ENCODE measurements at places on chromosomes 7 and 10.

GRCh38 chr7:95723583-95724180 lies 48.7 kb upstream of the DYNC1I1 start:
- no peak for DNase-seq

DNA sequence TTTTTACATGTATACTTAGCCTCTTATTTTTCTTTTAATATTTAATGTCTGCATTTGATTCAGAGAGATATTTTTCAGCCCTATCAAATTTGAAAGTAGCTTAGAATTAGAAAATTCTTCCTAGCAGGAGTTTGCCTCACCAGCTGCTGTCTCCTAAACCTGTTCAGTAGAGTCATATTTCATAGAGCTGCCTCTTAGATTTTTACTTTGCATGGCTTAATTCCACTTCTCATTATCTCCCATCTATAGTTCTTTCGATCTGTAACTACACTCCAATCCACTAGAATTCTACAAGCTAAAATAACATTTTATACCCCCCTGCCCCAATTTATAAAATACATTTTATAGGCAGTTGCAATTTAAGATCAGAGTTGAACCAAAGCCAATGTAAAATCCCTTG lies 227.0 kb downstream of the ANK3 start:
- DNase-seq: no peak

DNA sequence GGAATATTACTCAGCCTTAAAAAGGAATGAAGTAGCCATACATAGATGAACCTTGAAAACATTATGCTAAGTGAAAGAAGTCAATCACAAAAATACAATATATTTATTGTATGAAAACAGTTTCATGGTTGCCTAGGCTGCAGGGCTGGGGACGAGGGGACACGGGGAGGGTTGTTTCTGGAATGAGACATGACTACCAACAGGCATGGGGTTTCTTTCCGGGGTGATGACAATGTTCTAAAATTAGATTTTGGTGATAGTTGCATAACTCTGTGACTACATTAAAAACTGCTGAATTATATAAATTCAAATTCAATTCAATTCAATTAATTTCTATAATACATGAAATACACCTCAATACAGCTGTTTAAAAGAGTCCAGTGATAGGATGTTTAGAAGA lies 88.0 kb downstream of the ARHGAP22 start:
- DNase-seq: no peak

- no peak for DNase-seq
These were observed 151.6 kb downstream of the KIAA1217 start for GRCh38 chr10:24360282-24361127.

DNA sequence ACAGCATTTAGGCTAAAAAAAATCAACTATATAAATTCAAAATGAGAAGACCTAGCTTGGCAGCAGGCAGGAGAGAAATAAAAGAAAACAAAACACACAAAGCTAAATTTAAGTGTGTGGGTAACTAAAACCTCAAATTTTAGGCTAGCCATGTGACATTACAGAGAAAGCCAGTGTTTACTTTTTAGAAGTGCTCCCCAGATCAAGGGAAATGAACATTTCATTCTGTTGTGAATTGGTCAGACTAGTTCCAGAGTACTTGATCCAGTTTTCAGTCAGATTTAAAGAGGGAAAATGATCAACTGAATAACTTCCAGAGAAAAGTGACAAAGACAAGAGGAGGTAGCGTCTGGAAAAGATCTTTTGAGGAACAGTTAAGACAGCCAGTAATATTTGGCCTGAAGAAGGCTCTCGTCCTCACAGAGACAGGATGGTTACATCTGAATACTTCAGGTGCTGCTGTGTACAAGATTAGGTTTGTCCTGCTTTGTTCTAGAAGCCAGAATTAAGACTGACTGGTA lies 563.4 kb downstream of the KCNMA1 start:
- DNase-seq: no peak

DNA sequence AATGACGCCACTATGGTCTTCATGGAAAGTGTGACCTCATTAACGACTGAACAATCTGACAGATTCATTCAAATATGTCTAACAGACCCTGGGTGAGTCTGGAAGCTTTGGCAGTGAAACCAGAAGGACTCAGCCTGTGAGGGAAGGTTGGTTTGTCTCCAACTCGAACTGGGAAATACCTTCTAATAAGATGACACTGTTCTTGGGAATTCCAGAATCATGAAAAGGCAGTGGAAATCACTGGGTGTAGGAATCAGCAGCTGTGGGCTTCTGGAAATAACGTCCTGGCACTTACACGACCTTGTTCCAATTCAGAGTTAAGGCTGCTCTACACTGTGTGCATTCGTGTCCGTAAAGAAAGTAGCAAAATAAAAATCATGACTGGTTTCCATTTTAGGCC lies 75.1 kb downstream of the DGKI start:
- DNase-seq: no peak

DNA sequence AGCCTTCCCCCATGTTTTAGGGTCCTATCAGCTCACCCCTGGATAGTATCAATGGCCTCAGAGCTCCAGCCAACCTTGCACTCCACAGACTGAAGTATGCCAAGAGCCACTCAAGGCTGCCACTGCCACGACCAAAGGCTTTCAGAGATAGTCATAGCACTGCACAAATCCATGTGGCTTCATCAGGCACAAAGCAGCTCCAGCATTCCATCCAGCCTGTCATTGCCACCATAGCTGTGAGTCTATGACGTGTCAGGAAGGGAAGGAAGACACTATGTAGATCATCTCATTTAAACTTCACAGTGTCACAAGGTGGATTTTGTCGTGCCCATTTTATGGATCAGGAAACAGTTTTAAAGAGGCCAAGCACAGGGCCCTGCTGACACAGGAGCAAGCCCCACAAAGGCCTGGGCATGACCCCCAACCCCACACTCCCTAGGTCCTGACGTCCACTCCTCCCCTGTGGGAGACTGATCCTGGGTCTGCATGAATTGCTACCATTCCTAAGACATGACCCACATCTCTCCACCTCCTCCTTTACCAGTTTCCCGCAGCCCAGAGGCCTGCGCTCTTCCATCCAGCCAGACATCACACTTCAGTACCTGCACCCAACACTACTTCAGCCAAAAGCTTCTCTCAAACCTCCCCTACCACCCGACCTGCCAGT lies 119.4 kb downstream of the DIP2C start:
- no peak for DNase-seq

DNA sequence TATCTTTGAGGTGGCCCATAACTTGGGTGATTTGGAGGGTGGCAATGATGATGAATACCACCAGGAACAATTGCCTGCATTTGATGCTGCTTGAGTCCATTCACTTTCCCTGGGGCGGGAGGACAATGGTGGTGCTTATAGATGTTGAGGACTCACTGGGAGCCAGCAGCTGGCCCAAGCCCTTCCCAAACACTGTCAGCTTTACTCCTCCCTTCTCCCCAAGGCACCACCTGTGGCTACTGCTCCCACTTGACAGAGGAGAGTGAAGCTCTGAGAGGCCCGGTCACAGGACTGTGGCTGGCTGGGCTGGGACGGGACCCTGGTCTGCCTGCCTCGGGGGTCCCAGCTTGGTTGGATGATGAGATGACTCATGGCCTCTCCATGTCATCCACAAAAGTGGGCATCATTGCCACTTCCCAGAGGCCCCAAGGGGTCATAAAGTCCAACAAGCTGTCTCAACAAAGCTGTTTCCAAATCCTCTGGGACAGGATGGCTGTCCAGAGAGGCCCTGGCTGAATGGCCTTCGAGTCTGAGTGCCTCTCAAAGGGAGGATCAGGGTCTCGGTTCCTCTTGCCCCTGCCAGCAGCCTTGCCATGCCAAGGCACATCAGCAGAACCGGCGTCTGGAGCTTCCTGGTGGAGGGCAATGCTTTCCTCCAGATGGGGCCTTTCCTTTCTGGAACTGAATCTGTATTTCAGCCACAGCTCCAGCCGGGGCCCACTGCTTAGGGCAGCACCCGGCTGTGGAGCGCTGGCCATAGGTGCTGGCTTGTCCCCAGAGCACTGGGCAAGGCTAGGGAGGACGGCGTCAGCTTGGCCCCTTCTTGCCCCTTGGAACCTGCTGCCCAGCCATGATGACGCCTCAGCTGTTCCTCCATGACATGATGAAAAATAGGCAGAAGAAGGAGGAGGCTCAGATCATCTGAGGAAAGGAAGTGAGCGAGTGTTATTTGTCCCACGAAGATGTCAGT lies 47.0 kb upstream of the PLEKHA1 start:
- no peak for DNase-seq

GRCh38 chr7:94507962-94508361 lies 1.6 kb upstream of the CASD1 start:
- DNase-seq: no peak

DNA sequence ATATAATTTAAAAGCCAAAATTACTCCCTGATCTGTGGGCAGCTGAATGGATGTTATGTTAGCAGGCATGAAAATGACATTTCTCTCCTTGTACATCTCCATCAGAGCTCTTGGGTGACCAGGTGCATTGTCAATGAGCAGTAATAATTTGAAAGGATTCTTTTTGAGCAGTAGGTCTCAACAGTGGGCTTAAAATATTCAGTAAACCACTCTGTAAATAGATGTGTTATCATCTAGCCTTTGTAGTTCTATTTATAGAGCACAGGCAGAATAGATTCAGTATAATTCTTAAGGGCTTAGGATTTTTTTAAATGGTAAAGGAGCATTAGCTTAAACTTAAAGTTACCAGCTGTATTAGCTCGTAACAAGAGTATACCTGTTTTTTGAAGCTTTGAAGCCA lies 52.0 kb downstream of the MRPL32 start:
- no peak for DNase-seq

GRCh38 chr10:69902835-69903535 lies 101.3 kb downstream of the COL13A1 start:
- no peak for DNase-seq

GRCh38 chr7:132117636-132118035 lies 458.6 kb downstream of the PLXNA4 start:
- no peak for DNase-seq

DNA sequence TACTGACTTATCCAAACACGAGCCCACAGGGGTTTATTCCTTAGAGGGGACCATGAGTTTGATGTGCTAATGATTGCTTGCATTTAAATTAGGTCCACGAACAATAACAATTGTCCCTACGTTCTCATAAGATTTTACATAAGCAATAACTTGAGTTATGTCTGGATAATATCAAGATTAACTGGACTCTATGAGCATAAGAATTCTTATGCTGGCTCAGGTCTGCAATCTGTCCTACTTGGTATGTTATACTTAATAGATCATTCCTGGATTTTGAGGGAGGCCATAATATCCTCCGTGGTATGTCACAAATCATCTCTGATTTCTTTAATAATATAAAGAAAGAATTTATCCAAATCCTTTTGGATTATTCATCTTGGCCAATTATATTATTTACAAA lies 552.3 kb downstream of the KCNMA1 start:
- DNase-seq: no peak

GRCh38 chr7:37690206-37690605 lies 6.6 kb downstream of the GPR141 start:
- DNase-seq: no peak

GRCh38 chr10:133258066-133258817 lies 18.4 kb downstream of the ADAM8 start:
- no peak for DNase-seq

All from stimulated activated naive CD4-positive, alpha-beta T cell treated with Interleukin-2 at 50 U/mL for 16 hours (primary cell).